ENCODE measurements at places on chromosomes 16 and 17.

GRCh38 chr17:80246726-80247125 lies 13.9 kb upstream of the RNF213 start:
- DNase-seq = no peak

- no peak for DNase-seq
These were observed 71.5 kb downstream of the RAP1GAP2 start for GRCh38 chr17:2867441-2868424.

DNA sequence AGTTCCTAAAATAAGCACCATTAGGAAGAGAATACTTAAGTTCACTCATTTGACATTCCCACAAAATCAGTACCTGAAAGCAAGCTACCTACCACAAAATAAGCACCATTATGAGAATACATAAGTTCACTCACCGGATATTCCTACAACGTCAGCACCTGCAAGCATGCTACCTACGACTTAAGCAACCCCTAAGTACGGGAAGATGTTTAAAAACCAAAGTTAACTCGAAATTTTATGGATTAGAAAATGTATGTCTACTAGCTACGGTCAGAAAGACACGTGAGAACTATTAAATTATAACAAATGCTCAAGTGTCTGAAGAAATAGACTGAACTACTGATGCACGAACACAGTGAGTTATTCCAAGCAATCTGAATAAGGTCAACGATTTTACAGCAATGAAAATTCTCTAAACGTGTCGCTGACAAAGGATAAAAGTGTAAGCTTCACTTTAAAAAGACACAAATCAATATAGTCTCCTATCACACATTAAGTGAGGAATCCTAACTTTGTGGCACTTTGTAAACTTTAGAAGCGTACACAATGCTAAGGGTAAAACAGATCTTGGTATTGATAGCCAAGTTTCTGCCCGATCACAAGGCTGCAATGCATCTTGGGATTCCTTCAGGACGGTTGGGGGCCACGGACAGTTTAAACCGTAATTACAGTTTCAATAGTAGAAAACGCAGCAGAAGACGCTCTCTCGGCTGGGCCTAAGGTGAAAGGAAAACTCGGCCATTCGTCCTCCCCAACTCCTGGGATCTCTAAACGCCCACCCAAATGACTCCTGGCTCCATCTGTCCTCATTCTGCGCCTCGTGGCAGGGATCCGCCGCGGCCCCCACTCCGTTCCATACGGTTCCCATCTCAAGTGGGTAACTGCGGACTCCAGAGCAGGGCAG lies 1.3 kb downstream of the GSPT1 start:
- no peak for DNase-seq

DNA sequence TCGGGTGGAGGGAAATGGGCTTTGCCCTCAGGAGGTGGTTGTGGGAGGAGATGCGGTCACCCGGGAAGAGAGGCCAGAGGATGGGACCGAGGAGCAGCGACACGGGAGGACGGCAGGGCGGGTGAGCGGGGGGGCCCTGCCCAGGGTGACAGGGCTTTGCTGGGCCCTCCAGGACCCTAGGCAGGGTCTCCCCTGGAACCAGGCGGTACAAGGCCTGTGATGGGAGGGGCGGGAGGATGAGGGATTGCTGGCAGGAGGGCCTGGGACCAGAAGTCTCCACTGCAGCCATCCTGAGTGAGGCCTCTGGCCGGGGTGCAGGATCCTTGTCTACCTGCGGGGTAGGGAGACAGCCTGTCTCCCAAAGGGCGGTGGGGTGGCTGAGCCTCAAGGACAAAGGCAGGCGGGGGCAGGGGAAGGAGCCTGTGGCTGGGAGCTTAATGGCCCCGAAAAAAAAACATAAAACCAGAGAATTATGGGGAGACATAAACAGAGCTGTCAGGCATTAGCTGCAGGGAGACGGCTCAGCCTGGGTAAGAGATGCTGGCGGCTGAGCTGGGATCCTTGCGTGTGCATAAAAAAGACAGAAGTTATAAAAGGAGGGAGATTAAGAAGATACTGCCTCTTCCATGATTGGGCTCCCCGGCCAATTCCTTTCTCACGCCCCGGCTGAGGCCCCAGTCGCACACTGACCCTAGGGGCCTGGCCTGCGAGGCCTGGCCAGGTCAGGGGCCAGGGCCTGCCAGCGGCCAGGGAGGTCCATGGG lies 66.7 kb downstream of the SREBF1 start:
- DNase-seq = no peak

GRCh38 chr16:48542020-48542473 lies 67.9 kb downstream of the N4BP1 start:
- DNase-seq = peak; percentile 81
